ENCODE measurements at places on chromosomes 6 and 20. TPM values are rescaled to one million over a fixed set of nuclear protein-coding genes. Genes with fewer than 3 reads are reported as not detected.

DNA sequence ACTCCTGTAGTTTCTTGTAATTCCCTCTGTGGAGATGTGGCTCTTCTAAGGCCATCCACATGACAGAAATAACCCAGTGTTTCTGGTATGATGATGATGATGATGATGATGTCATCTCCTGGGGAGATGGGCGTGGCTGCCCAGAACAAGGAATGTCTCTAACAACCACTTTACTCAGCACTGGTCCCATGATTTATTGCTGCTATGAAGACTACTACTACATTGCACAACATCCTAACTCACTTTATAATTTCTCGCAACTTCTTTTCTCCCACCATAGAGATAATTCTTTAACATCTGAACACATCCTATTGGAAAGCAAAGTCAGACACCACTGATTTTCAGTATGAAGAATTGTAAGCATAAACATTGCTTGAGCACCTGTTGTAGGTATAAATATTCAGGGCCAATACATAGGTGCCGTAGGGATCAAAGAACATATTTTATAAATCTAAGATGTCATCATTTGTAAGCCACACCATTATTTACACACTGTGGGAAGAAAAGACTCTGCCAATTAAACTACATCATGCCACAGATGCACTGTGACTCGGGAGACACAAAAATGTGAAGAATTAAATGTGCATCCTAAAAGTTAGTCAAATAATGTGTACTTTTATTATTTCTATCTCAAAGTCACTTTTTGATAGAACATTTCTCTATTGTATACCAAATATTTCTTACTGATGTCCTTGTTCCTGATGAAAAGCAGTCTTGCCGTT, 6.4 kb downstream of the TPMT start:
- DNase-seq = peak; percentile 94

GRCh38 chr6:89221971-89222711, 5.0 kb upstream of the GABRR1 start:
- DNase-seq = peak; percentile 80

GRCh38 chr6:21922086-21922485, 328.5 kb downstream of the SOX4 start:
- DNase-seq = peak; percentile 89

- DNase-seq = no peak
Measured at GRCh38 chr6:17902974-17903373, 84.5 kb downstream of the KIF13A start.

GRCh38 chr6:87995461-87995860, 52.2 kb upstream of the SPACA1 start:
- no peak for DNase-seq

DNA sequence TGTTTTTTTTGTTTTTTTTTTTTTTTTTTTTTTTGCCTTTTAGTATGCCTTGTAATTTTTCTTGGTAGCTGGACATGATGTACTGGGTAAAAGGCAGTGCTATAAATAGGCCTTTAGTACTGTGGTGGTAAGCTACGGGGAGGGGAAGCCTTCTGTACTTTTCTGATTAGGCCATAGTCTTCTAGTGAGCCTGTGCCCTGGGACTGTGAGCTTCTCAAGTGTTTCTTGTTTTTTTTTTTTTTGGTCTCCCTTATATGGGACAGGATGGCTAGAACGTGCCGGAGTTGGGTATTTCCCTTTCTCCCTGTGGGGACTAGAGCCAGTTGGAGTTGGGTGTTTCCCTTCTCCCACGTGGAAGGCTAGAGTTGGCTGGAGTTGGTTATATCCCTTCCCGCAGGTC, 59.4 kb upstream of the PRELID3B start:
- no peak for DNase-seq

DNA sequence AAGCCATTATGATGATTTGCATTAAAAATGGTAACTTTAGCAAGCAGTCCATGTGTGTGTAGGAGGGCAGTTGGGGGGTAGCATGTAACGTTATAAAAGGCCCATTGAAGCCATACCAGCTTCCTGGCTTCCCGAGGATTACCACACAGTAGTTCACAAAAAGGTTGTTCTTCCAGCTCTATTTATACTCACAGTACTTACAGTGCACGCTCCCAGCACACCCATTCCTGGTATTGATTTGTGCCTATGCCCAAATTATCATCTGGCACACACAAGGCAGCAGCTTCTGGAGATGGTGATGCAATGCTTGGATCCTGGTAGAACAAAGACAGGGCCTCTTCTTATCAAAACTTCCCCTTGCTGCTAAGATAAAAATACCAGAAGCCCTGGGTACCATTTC, 436.8 kb downstream of the HAO1 start:
- DNase-seq = no peak

DNA sequence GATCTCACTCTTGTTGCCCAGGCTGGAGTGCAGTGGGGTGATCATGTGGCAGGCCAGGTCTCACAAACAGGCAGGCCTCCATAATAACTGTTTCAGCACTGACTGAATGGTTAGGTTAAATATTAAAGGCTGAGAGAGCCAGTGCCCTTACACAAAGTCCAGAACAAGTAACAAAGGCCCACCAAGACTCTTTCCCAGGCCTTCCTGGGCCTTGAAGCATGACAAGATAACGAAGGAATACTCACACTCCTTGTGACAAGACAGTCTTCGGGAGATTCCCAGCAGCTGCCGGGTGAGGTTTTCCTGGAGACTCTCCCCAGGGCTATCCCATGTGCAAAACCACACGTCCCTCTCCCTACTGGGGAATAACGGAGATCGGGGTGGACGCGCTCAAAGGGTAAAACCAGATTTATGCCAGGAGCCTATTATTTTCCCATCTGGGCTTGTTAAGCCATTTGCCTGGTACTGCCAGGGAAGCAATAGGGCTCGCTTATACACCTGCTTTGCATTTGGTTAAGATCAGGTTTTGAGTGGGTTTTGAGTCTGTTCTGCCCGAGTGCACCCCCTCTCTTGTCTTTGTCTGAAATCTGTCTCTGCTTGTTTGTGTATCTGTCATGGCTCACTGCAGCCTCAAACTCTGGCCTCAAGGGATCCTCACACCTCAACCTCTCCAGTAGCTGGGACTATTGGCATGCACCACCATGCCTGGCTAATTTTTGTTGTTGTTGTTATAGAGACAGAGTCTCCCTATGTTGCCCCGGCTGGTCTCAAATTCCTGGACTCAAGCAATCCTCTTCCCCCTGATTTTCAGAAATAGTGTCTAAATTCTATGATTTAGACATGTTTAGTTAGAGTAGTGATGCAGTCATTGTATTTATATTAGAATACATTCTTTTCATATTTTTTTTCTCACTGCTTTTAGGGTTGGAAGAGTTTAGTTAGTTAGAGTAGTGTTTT, 1.4 kb upstream of the ENPP3 start:
- peak; percentile 92 for DNase-seq

GRCh38 chr20:18790787-18791186, 22.8 kb upstream of the SCP2D1 start:
- DNase-seq = no peak

- peak; percentile 85 for DNase-seq
Measured at GRCh38 chr6:152271776-152272464, 365.2 kb downstream of the SYNE1 start.

- DNase-seq = no peak
Measured at GRCh38 chr6:16602035-16602434, 159.2 kb downstream of the ATXN1 start.

DNA sequence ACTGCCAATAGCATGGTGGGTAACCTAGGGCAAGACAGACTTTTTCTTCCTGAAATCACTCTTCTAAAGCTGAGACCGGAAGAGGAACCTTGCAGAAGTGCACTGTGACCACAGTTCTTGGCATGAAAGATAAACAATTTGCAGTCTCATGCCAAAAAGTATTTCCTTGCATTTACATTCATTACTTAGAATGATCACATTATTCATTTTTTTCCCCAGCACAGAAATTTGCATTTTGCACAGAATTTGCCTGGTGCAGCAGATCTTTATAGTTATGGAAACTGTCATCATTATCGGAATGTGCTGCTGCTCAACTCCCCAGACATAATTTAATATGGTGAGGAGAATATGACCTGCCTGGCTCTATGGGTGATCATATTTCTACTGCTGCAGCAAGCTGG, 42.2 kb upstream of the EDN3 start:
- DNase-seq = no peak

- no peak for DNase-seq
Measured at GRCh38 chr6:29750709-29751108, 27.5 kb downstream of the HLA-F start.

GRCh38 chr20:4633780-4634179, 87.9 kb upstream of the PRND start:
- DNase-seq = peak; percentile 15

- no peak for DNase-seq
Measured at GRCh38 chr6:168778201-168778600, 337.2 kb downstream of the SMOC2 start.

- DNase-seq = peak; percentile 74
Measured at GRCh38 chr6:117441824-117442264, 16.1 kb upstream of the ROS1 start.

GRCh38 chr6:128719786-128720185, 163.2 kb upstream of the LAMA2 start:
- DNase-seq = no peak

Gene SLC2A10
- 8.0 TPM for total RNA-seq

Gene MUC21
- total RNA-seq = not detected

Gene SRPK1
- 134 TPM for total RNA-seq

Gene FGD2
- total RNA-seq = not detected

Gene NRSN1
- total RNA-seq = 0.15 TPM

Gene TRIM40
- not detected for total RNA-seq

Gene TMEM14C
- 255 TPM for total RNA-seq

Gene HLA-DQA1
- not detected for total RNA-seq

Gene ESR1
- total RNA-seq = under 0.01 TPM

Gene LPIN3
- total RNA-seq = 8.5 TPM

Gene UNC93A
- total RNA-seq = not detected

Gene COL21A1
- not detected for total RNA-seq

Gene NNAT
- total RNA-seq = 1.4 TPM
